ENCODE measurements at places on chromosomes 1 and 21.

DNA sequence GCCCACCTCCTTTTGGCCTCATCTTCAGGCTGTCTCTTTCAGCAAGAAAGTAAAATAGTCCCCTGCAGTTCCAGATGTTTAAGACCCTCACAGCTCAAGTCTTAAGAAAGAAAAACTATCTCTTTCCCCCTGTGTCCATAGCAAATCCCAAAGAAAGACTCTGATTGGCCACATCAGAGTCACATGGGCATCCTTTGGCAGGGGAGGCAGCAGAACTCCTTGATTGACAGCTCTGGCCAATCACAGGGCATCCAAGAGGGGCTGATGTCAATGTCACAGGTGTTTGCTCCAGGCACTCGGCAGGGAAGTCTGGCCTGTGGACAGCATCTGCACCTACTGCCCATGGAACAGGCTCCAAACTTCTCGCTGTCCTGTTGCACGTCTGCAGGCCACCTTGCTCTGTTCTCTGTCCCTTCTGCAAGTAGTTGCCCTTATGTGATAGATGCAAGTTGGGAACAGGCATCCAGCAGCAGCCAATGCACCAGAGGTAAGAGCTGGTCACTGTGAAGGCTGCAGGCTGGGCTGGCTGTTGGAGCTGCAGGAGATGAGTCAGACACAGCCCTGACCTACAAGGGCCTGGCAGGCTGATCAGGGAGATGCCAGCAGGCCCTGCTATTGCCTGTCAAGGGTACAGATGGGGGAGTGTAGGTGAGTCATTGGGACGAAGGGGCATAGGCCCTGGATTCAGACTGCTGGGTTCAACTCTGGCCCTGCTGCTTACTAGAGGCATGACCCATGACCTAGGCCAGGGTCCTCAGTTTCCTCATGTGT, 96.8 kb upstream of the TMEM51 start:
- DNase-seq = peak; percentile 67

- DNase-seq = no peak
Observed at GRCh38 chr1:243394601-243395464, 139.0 kb downstream of the SDCCAG8 start.

- no peak for DNase-seq
Observed at GRCh38 chr1:119003413-119004128, 15.4 kb upstream of the TBX15 start.

DNA sequence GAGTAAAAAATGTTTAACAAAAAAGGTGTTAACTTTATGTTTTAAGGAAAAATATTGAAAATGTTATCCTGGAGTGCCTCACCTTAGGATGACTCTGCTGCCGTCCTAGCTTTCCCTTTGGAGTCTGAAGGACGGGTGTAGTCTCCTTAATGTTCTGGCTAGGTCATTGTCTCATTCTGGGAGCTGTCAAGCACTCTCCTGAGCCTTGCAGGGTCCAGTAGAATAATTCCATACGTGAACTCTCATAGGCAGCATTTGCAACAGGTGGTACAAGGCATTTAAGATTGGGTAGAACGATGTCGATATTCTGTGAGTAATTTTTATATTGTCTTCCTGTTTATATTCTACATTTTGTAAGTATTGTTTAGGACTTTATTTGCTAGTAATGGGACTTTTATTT, 283.6 kb upstream of the C1orf105 start:
- DNase-seq = no peak

DNA sequence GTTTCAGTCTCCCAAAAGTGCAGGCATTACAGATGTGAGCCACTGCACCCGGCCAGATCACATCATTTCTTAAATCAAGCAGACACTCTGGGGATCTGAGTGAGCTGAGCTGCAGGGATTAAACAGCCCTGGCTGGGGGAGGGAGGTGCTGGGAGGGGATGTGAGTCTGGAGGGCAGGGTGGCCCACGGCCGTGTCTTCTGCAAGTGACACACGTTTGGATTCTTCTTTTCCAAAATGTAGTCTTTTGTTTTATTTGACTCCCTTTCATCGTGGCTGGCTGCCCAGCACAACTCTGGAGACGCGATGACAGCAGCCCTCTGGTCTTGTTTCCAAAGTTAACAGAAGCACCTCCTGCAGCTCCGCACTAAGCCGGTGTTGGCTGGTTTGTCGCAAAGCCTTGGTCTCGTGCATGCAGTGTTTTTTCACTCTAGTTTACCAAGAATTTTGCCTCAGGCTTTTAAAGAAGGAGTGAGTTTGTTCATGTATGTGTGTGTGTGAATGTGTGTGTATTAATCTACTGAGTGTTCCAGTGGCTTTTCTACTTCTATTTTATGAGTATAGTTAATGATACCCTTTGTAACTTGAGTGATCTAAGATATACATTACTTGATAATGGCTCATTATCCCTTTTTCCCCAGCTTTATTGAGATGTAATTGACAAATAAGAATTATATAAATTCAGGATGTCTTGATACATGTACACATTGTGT, 2.8 kb upstream of the KRTAP10-5 start:
- DNase-seq = no peak

- DNase-seq = no peak
Observed at GRCh38 chr1:174700775-174701174, 253.0 kb downstream of the GPR52 start.

DNA sequence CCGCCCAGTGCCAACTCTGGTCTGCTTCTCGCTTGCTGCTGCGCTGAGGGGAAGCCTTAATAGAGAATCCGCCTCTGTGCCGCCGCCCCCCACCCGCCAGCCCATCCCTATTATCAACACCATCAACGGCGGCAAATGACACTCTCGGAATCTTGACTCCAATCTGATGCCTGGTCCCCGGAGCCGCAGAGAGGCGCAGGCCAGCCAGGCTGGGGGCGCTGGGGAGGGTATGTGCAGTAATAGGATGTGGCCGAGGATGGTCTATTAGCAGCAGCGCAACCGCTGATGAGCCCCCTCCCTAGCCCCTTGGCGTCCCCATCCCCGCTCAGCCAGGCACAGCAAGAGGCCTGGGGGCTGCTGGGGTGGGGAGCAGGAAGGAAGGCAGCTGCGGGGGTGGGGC, 15.1 kb upstream of the DMBX1 start:
- no peak for DNase-seq

DNA sequence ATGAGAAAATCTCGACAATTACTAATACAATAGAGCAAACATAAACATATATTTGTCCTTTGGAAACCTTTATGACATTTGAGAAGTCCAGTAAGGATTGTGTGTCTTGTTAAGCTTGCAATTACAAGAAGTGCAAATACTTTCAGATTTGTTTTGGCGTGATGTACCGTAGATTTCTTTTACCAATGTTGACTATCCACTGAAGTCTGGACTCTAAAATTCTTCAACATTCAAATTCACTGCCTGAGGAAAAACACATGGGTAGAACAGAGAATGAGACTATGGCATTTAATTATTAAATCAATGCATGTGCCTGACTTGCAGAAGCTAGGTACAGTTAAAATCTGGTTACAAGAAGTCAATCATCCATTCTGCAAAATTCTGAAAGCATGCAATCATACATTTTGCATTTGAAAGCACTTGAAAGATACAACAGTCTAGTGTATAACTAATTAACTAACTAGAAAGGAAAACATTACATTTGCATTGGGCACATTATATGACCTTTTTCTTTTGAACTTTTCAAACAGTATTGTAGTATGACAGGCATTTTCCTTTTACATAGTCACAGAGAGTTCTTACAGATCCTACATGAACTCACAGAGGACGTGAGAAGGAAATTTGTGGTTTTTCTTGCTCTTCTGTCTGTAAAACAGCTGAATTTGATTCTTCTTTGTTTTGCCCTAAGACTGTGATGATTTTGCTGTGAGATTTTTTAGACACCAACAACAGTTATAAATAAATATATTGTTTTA, 511.1 kb upstream of the ADGRL4 start:
- DNase-seq = no peak

DNA sequence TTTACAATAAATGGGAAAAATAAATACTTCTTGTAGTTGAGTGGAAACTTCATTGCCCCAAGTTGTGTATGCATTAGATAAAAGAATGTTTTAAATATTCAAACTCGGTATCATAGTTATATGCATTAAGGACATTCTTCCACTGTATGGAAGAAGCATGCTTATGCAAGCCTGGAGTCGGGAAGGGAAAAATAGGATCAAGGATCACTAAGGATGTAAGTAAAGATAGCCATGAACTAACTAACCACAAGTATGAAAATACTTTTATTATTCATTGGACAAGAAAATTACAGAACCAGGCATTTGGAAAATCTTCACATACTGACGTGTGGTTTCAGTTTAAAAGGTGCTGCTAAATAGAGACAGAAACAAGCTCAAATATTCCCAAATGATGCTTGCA, 26.9 kb upstream of the DPYD start:
- DNase-seq = no peak

DNA sequence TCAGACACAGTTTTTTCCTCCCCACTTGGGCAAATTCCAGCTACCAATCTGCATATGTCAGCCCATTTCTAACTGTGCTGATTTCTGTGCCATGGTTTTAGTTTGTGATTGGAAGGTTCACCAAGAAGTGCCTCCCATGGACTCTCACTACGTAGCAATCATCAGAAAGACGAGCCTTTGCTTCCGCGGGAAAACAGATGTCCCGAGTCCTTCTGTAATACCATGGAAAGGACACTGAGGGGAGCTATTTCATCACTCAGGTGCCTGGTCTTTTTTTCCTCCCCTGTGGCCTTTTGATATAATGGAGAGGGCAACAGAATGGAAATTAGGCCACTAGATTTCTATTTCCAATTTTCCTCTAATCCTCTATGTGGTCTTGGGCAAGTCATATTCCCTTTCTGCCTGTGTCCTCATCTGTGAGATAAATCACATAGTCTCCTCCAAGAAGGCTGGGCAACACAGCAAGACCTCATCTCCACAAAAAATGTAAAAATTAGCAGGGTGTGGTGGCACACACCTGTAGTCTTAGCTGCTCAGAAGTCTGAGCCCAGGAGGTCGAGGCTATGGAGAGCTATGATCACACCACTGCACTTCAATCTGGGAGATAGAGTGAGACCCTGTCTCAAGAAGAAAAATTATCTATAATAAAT, 24.8 kb downstream of the LEMD1 start:
- peak; percentile 65 for DNase-seq

DNA sequence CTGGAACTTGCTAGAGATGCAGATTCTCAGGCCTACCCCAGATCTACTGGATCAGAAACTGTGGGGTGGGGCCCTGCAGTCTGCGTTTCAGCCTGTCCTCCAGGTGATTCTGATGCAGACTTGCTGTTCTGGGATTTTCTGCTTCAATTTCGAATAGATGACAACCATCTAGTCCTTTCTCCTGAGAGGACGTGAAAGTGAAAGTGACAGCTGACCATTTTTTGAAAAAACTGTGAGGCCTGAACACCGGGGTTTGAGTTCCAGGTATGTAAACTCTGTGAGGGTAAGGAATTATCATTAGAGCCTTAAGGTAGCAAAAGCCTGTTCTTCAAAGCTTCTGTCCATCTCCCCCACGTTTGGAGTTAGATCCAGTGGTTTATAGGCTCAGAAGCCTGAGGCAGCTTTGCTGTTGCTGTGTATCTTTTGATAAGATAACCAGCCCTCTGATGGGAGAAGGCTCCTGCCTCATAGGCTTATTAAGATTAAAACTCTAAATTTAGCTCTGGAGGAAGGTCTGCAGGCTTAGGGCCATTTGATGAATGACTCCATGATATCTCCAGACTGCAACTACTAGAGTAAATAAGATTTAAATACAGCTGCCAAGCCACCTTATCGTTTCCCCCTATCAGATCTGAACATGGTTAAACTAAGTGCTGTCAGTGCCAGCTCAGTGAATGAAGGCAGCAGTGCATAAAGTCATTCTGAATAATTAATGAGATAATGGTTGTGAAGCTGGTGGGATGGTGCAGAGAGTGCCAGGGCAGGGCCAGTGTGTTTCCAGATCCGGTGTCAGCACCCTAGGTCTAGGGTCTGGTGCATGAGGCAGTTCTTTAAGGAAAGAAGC, 335.2 kb downstream of the HHAT start:
- no peak for DNase-seq

DNA sequence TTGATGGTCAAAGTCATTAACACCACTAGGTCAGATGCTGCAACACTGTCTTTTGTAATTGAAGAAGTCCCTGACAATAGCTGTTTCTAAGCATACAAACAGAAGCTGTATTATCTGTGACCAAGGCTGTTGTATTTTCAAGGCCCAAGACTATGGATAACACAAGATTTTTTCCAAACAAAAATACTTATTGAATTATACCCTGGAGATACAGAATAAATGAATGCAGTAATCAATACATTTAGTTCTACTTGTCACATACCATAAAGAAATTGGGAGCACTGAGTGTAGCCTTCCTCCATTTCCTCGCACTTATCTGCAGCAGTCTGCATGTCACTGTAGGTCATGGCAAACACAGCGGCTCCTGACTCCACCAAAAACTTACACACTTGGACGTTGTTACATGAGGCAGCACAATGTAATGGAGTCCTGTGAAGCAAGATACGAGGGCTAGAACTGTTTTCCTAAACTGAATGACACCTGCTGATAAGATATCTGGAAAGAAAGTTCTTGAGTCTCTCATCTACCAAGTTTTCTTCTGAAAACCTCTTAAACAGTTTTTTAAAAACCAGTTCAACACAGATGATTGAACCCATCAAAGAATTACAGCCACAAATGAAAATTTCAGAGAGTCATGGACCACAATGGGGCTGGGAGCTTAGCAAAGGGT, 56.9 kb downstream of the TP53BP2 start:
- DNase-seq = no peak

GRCh38 chr1:162984699-162985098, 84.5 kb upstream of the RGS4 start:
- DNase-seq = no peak

DNA sequence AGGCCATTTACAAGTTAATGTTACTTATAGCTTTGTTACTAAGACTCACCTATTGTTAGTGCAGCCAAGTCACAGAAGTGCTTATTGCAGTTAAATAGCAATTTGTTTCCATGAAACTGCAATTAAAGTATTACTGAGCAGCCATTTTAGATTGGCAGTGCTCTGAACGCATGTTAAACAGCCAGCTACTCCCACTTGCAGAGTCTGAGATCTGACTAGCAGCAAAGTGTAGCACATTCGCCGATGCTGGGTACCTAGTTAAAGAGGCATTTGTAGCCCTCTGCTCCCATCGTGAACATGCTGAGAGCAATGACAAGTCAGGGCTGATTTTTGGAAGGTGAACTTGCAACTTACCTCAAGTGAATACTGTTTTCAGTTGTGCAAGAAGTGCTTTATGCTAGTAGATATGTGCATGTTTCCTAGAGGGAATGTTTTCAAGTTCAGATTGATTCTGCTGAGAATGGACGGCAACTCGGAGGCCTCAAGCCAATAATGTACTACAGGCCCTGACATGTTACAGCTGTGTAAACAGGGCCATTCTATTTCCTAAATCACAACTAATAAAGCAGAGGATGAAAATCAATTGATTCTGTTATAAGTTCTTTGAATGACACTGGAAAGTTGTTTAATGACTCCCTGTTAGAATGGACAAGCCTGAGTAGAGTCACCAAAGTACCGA, 19.8 kb downstream of the LMO4 start:
- DNase-seq = no peak

GRCh38 chr1:51000651-51001050, 30.6 kb downstream of the CDKN2C start:
- DNase-seq = no peak

- no peak for DNase-seq
Observed at GRCh38 chr21:16071092-16071491, 341.3 kb downstream of the USP25 start.

DNA sequence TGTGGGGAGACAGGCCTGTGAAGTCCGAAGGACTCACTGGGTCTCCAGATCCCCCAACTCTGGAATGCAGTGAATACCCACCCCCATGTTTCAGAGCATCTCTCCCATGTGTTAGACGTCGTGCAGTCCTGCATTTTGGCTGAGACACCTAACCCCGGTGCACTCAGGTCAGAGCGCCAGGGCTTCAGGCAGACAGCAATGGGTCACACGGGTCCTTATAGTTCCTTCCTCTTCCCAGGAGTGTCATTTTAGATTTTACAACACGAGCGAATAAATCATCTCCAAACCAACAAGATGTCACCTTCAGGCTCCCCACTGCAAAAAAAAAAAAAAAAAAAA, 5.1 kb downstream of the PRRX1 start:
- DNase-seq = no peak

Data from kidney tubule cell (primary cell).